Mesenteric fat pad (tissue), 1 donor: ENCODE measurements at places on chromosomes 16 and 17. TPM values are rescaled to one million over a fixed set of nuclear protein-coding genes. Genes with fewer than 3 reads are reported as not detected.

Gene FLII
- 269 TPM for total RNA-seq

Gene CA4
- total RNA-seq: 100 TPM

Gene CAMKK1
- total RNA-seq: 4.9 TPM

Gene TTLL6
- not detected for total RNA-seq

DNA sequence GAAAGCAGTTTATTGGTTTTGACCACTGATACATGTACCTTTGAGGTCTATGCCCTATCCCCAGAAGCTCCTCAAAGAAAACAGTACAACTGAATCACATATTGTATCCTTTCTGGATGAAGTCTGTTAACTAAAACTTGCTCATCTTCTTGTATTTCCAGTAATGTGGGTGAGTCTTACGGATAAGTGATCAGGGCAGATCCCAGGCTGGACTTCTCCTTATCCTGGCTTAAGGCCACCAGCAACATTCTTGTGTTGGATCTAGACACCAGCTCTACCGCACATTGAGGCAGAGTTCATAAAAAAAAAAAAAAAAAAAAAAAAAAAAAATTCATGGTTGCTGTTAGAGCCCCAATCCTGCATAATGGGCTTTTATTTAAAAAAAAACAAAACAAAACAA is 536.7 kb upstream of the HSBP1 start:
- no peak for DNase-seq

DNA sequence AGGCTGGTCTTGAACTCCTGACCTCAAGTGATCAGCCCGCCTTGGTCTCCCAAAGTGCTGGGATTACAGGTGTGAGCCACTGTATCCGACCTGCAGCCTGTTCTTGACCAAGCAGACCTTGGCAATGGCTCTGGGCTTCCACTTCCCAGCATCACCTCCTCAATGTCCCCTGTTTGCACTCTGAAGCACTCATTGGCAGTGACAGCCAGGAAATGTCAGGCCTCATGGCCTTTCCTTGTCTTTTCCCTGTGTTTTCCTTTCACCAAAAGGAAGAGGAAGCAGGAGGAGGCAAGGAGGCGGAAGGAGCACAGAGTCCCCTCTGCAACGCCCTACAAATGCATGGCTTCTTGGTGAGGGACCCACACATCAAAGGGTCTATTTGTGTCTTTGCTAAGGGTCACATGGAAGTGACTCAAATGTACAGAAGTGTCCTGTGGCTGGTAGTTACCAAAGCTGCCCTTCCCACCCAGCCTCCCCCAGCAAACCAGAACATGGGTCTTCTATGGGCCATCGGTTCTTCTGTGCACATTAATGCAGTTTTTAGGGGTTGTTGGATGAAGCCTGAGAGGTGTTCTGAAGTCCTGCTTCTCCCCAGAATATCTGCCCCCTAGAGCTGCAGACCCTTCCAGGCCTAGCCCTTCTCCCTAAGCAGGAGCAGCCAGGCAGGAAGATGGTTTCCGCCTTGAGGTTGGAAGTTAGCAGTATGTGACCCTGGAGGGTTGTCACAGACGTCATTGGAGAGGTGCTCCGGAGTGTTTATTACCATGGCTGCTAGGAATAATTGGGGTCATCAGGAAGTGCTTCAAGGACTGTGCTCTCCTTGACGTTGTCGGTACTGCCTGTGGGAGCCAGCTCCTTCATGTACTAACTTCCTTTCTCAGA is 60.8 kb downstream of the WIPI1 start:
- no peak for DNase-seq
